ENCODE measurements at places on chromosomes 2 and 18.

DNA sequence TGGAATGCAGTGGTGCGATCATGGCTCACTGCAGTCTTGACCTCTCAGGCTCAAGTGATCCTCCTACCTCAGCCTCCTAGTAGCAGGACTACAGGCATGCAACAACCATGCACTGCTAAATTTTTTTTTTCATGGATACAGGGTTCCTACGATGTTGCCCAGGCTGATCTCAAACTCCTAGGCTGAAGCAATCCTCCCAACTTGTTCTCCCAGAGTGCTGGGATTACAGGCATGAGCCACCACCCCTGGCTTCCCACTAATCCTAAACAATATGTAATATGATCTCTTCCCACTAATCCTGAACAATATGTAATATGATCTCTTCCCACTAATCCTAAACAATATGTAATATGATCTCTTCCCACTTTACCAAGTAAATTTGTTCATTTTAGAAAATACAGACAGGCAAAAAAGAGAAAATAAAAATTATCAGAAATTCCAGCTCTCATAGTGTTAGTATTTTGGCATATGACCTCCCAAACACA, 33.7 kb upstream of the C18orf32 start:
- DNase-seq, result no peak

- no peak for DNase-seq
These were observed 5.4 kb upstream of the SATB2 start for GRCh38 chr2:199462956-199463692.

DNA sequence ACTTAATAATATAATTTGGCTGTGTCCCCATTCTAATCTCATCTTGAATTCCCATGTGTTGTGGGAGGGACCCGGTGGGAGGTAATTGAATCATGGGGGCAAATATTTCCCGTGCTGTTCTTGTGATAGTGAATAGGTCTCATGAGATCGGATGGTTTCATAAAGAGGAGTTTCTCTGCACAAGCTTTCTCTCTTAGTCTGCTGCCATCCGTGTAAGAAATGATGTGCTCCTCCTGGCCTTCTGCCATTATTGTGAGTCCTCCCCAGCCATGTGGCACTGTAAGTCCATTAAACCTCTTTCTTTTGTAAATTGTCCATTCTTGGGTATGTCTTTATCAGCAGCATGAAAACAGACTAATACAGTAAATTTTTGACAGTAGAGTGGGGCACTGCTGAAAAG, 102.5 kb upstream of the LTBP1 start:
- DNase-seq, result no peak

DNA sequence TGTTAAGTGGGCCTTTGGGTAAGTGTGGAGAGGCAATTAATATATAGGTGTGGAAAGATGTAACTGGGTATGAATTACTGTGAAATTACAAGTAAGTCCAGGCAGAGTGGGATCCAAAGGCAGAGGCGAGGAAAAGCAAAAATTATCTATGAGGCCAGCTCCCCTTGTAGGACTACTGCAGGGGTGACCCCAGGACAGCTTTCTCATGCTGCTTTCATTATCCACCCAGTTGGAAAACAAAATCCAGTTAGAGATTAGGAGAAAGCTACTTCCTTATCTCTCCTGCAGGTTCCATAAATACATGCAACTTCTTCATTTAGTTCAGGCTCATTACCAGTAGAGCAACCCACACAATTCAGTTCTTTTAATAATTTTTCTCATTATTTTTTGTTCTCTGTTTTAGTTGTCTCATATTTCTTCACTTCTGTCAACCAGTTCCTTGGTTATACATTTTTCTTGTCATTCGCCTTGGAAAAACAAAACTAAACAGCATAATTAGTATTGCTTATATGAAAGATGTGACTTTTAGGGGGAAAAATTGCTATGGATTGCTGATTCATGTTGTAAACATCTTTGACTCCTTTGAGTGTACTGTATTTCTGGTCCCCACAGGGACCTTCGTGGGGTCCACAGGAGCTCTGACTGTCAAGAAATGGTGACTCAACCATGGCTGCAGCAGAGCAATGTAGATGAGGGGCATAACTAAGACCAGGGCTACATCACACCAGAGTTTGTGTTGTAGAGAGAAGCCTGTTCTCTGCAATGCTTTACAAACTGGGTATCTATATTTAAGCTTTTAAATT, 110.4 kb upstream of the PARD3B start:
- DNase-seq, result no peak

DNA sequence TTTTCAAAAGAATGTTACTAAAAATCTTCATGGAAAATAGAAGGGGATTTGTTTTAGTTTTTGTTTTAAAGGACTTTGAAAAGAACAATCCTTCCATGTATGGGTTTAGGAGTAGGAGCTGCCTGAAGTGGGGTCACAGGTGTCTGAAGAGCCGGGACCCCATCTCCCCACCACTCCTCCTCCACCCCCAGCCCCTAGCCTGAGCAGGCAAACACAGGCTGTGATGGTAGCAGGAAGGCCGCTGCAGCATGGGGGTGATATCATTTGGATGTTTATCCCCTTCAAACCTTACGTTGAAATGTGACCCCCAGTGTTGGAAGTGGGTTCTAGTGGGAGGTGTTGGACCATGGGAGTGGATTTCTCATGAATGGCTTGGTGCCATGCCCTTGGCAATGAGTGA, 93.0 kb downstream of the ZBTB7C start:
- no peak for DNase-seq

- no peak for DNase-seq
These were observed 19.1 kb downstream of the IL1R2 start for GRCh38 chr2:102010902-102011301.

DNA sequence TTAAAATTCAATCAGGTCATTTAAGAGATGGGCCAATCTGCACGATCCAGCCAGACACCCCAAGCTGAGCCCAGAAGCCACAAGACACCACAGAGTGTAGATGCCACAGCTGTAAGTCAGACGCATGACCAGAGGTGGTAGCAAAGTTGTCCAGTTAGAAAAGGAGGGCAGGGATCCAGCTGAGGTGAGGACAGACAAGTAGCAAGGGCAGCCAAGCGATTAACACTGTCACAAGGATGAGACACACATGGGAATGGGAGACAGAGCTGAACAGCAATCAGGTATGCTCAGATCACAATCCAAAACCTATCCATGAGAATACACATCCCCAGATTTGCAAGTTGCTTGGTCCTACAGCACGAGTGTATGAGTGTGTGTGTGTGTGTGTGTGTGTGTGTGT, 143.4 kb upstream of the STK17B start:
- no peak for DNase-seq

DNA sequence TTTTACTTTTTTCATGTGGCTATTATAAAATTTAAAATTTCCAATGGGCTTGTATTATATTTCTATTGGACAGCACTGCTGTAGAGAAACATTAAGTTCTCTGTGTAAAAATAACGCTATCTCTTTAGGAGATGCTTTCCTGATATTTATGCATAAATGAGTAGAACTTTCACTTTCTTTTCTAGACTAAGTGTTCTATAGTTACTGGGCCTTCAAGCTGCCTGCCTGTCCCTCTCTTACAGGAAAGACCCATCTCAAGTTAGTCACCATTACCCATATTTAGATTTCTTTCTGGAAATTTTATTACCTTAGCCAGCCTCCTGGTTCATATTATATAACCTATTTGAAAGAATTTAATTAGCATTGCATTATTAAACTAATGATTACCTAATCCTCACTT, 4.8 kb downstream of the ITGA4 start:
- DNase-seq, result no peak

- no peak for DNase-seq
These were observed 44.6 kb downstream of the ITGB1BP1 start for GRCh38 chr2:9378433-9379390.
